DND-41 (cell line): ENCODE measurements at places on chromosomes 12 and 14.

DNA sequence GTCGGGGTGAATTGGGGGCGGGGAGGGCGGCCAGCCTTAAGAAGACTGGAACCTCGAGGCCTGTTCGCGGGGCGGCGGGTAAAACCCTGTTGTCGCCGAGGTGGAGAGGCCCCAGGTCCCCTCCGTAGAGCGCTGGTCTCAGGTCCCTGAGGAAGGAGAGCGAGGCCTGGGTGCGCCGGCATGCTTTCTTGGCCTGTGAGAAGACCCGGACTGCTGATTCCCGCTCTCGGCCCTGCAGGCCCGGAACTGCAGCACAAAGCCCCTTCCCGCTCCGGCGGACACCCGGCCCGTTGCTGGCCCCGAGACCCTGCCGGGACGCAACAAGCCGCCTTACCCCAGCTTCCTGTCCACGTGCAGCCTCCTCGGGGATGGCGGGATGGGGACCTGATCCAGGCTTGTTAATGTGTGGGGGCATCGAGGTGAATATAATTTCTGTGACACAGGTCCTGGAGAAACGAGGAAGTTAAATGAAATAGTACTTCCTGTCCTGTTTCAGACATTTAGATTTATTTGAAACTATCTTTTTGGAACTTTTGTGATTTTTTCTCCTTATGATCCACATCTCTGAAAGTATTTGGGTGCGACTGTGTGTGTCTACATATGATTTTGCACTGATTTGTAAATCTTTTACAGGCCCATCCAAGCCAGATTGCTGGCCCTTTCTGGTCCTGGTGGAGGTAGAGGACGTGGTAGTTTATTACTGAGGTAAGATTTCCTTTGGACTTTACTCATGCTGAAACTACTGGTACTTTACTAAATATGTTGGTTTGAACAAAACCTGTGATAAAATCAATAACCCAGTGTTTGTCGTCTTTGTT is 600 bp downstream of the PNN start:
- peaks cover 53% of the 10 kb centered on the region for H3K36me3 ChIP-seq
- peak; percentile 56 for DNase-seq
- peaks cover 42% of the 10 kb centered on the region for H3K4me1 ChIP-seq
- no peaks in the 10 kb centered on the region for H3K27me3 ChIP-seq
- peak overlapping the region; percentile 93 for H3K27ac ChIP-seq
- H3K4me3 ChIP-seq, result peak overlapping the region; percentile 90

DNA sequence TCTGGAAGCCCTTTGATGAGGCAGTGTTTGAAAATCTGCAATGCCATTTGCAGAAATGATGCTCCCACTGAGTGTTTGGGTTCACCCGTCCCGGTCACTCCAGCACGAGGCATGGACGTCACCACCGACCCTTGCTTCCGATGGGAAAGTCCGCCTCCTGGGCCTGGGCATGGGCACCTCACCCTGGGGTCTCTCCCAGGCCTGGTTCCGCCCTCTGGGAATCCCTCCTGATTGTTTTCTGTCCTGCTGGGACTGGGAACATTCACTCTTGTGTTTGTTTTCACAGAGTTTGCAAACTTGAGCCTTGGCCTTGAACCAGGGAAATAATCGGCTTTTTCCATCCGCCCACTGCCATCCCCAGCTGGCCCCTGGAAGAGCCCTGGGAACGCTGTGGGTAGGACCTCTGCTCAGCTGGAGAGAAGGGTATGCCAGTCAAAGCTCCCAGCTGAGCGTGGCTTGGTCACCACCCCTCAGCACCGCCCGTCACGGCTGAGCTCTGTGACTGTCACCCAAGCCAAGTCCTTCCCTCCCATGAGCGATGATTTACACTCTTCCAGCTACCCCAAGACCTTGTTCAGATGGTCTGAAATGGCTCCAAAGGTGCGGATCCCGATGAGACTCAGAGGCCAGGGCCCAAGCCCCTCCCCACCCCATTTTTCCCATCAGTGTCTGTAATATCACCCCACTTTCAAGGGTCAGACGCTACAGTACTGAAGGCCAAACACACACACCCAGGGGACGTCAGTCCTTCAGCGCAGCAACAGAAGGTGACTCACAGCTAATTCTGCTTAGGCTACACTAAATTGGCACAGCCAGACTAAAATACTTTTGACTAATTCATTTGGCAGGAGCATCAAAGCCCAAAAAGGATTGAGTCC is 34.1 kb upstream of the FZD10 start:
- DNase-seq, result no peak
- H3K36me3 ChIP-seq, result no peaks in the 10 kb centered on the region
- peaks cover 9% of the 10 kb centered on the region for H3K4me1 ChIP-seq
- H3K27ac ChIP-seq, result no peak overlapping the region
- peaks cover 3% of the 10 kb centered on the region for H3K27me3 ChIP-seq

DNA sequence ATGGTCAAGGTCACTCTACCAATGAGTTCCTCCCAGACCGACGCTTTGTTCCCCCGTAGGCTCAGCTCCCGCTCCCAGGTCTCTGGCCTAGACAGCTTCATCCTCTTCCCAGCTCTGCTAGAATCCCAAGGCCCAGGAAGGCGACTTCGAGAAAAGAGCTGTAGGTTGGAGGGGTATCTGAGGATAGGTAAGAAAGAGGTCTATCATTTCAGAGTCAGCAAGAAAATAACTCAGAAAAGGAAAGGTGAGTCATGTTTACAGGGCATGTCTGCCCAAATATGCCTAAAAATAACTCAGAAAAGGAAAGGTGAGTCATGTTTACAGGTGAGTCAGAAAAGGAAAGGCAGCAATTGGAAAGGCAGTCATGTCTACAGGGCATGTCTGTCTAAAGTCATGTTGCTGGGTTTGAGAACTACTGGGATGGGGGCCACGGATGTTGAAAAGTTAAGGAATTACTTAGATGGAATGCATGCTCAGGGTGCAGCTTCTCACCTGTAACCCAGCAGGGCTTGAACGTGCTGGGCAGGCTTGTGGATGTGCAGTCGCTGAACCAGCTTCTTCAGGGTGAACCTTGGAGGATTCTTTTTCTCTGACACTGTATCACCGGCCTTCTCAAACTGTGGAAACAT is 12.2 kb downstream of the TEP1 start:
- DNase-seq, result no peak
- H3K27me3 ChIP-seq, result no peaks in the 10 kb centered on the region
- no peaks in the 10 kb centered on the region for H3K4me1 ChIP-seq

DNA sequence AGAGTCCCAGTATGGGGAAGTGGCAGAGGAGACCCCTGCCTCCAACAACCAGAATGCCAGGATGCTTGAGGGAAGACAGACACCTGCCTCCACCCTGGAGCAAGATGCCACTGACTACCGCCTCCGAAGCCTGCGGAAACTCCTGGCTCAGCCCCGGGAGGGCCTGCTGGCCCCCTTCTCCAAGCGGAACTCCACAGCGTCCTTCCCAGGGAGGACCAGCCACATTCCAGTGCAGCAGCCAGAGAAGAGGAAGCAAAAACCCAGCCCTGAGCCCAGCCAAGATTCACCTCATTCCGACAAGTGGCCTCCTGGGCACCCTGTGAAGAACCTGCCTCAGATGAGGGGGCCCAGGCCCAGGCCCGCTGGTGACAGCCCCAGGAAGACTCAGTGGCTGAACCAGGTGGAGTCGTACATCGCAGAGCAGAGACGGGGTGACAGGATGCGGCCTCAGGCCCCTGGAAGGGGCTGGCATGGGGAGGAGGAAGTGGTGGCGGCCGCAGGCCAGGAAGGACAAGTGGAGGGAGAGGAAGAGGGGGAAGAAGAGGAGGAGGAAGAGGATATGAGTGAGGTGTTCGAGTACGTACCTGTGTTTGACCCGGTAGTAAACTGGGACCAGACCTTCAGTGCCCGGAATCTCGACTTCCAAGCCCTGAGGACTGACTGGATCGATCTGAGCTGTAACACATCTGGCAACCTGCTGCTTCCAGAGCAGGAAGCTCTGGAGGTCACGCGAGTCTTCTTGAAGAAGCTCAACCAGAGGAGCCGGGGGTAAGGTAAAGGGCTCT is 93.7 kb downstream of the B4GALNT3 start:
- H3K36me3 ChIP-seq, result no peaks in the 10 kb centered on the region
- peaks cover 11% of the 10 kb centered on the region for H3K27me3 ChIP-seq
- no peak for DNase-seq
- H3K27ac ChIP-seq, result no peak overlapping the region

DNA sequence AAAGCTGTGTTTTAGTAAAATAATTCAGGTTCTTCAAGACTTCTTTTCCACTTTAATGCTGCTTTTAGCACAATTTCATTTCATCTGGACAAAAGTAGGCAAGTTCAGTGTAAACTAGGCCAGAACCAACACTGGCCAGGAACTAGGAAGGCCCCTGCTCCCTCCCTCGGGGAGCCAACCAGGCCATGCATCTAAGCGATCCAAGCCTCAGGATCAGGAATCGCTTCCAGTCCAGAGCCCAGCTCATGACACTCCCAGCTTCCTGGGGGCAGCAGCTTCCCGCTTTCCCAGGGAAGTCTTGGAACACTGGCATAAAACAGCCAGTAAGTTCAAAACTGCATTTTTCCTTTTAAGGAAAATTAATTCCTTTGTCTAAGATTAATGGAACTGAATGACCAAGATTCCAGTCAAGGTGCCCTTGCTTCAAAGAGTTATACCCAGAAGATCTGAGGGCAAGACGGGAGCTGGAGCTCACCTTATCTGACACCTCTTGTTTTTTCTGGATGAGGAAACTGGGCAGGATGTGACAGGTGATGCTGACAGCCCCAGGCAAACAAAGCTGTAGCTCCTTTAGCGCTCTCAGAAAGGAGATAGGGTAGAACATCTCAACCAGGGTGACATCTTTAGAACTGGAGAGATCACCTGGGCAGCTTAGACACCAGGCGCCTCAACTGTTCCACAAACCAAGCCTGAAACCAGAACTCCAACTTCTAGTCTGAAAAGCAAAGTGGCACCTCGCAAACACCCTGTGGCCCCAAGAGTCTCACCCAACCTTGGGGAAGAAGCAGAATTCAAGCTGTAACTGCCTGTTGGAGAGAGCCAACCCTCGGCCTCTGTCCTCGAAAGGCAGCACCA is 61.4 kb upstream of the PNMA1 start:
- no peak for DNase-seq
- H3K27ac ChIP-seq, result no peak overlapping the region
- H3K4me1 ChIP-seq, result no peaks in the 10 kb centered on the region
- H3K36me3 ChIP-seq, result peaks cover 5% of the 10 kb centered on the region; the same call in 1 of the 2 replicates
- H3K4me3 ChIP-seq, result no peak overlapping the region

DNA sequence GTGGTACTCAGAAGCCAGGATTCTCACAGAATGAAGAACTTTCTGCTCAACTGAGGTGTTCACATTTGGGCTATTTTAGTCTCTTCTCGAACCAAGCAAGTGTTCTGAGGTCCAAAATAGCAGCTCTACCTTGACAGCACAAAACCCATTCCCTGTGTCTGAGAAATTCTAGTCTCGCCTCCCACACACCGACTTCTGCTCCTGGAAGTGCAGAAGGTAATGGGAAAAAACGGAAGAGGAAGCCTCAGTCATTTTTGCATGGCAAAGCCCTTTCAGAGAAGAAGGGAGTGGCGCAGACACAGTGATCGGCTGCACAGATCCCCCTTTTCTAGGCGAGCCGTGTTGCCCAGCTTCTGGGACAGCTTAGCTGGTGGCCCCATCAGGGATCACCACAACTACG is 31.2 kb upstream of the VPS33A start:
- H3K27ac ChIP-seq, result no peak overlapping the region
- DNase-seq, result no peak
- peaks cover 27% of the 10 kb centered on the region for H3K36me3 ChIP-seq
- no peaks in the 10 kb centered on the region for H3K27me3 ChIP-seq

- DNase-seq, result no peak
- no peaks in the 10 kb centered on the region for H3K36me3 ChIP-seq
- H3K27ac ChIP-seq, result no peak overlapping the region
- no peaks in the 10 kb centered on the region for H3K4me1 ChIP-seq
- peaks cover 3% of the 10 kb centered on the region for H3K27me3 ChIP-seq
Observed at GRCh38 chr12:114439817-114440216, 33.9 kb upstream of the TBX5 start.

- no peak overlapping the region for H3K4me3 ChIP-seq
- no peaks in the 10 kb centered on the region for H3K27me3 ChIP-seq
- no peak for DNase-seq
- H3K4me1 ChIP-seq, result peaks cover 76% of the 10 kb centered on the region
Observed at GRCh38 chr14:61381553-61381952, 60.2 kb downstream of the PRKCH start.

GRCh38 chr14:91089958-91090535 is 23.8 kb upstream of the DGLUCY start:
- H3K36me3 ChIP-seq, result no peaks in the 10 kb centered on the region
- DNase-seq, result no peak
- H3K4me3 ChIP-seq, result no peak overlapping the region
- H3K27ac ChIP-seq, result no peak overlapping the region
- H3K27me3 ChIP-seq, result peaks cover 48% of the 10 kb centered on the region

DNA sequence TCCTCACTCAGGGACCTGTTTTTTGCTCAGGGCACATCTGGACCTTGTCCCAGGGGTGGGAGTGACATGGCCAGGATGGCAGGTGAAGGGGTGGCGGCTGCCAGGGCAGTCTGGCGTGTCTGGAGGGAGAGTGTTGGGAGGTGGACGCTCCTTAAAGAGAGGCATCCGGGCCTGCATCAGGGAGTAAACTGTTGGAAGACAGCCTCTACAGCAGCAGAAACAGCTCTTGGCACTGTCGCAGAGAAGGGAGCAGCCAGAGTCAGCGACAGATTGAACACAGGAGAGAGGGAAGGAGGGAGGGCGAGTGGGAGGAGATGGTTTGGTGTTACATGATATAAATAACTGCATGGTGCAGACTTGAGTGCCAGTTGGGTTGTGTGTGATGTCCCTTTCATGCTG is 52.8 kb downstream of the IGF1 start:
- H3K27ac ChIP-seq, result no peak overlapping the region
- H3K27me3 ChIP-seq, result peaks cover 5% of the 10 kb centered on the region
- H3K4me1 ChIP-seq, result no peaks in the 10 kb centered on the region
- H3K4me3 ChIP-seq, result no peak overlapping the region
- H3K36me3 ChIP-seq, result no peaks in the 10 kb centered on the region
- no peak for DNase-seq

GRCh38 chr14:49946320-49947141 is 53.6 kb downstream of the ARF6 start:
- H3K4me3 ChIP-seq, result no peak overlapping the region
- H3K4me1 ChIP-seq, result no peaks in the 10 kb centered on the region
- no peaks in the 10 kb centered on the region for H3K36me3 ChIP-seq
- no peak for DNase-seq
- H3K27ac ChIP-seq, result no peak overlapping the region

DNA sequence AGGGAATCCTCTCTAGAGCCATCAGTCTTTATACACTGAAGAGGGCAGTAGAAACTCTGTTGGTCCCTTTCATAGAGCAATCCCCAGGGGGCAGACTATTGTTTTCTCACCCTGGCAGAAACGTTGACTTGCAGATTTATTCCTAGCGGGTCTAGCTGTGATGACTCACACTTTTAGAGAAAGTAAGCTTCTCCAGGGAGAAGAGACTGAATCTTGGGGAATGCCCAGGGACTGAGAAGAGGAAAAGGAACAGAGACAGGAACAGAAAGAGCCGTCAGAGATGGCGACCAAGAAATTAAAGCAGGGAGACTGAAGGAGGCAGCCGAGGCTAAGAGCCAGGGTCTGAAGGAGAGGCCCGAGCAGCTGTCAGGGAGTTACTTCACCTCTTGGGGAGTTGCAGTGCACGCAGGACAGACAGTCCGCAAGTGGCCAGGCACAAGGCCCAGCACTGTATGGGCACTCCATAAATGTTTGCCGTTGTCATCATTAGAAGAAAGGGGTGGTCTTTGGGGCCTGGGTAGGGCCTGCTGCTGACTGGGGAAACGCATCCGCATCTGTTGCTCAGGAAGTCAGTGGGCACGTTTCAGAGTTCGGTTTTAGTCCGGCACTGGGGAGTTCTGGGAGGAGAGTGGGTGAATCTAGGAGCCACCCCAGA is 13.0 kb downstream of the PLEKHG6 start:
- no peak overlapping the region for H3K27ac ChIP-seq
- peak; percentile 36 for DNase-seq
- peaks cover 9% of the 10 kb centered on the region for H3K36me3 ChIP-seq
- no peak overlapping the region for H3K4me3 ChIP-seq
- 0 out of 2 replicates have a peak, but pooled peaks cover 8% of the 10 kb centered on the region for H3K4me1 ChIP-seq
- no peaks in the 10 kb centered on the region for H3K27me3 ChIP-seq
